ENCODE measurements at places on chromosomes 2 and 18.

- DNase-seq = no peak
These were observed 59.9 kb downstream of the ABCB11 start for GRCh38 chr2:168971261-168971660.

DNA sequence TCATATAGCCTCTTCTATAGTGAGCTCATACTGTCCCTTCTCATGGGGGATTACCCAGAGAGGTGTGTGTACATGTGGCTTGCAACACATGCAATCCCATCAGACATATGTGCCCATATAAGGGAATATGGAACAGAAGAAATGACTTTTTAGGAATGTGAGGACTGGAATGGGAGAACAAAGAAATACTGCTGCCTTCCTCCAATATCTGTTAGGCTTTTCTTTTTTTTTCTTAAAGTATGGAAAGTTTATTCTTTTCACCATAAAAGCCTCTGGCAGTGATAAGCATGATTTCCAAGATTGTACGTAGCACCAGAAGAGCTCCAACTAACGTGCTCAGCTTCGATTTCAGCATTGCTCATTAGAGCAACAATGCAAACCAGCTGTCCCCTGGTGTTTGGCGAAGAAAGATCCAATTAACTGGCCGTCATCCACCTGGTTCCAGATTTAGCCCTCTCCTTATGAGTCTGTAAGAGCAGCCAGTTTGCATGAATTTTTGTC, 113.6 kb downstream of the ADCYAP1 start:
- DNase-seq = no peak

DNA sequence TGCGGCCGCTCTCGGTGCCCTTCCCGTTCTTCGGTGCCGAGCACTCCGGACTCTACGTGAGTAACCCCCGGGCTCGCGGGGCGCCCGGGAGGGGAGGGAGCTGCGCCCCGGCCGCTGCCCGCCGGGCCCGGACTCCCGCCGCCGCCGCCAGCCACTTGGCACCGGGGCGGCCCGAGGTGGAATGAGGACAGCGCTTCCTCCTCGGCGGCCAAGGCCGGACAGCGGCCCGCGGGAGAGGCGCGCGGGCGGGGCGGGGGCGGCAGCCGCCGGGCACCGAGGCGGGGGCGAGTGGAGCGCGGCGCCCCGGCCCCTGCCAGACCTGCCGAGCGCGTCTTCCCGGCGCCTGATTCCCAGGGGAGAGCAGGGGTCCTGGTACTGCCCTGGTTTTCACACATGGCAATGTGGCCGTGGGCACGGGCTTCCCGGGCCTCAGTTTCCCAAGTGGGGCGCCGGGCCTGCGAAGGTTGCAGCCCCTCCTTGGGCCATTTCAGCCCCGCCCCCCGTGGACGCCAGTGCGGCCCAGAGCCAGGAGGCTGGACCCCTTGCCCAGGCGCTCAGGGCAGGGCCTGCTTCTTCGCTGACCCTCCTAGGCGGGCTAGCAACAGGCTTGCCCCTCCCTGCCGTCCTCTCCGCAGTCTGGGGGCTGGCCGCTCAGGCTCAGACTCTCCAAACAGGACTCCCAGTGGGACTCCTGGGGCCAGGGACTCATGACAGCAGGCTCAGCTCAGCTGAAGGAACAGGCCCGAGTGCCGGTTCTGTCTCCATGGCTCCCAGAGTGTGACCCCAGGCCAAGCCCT, 775 bp downstream of the SNED1 start:
- DNase-seq = no peak

DNA sequence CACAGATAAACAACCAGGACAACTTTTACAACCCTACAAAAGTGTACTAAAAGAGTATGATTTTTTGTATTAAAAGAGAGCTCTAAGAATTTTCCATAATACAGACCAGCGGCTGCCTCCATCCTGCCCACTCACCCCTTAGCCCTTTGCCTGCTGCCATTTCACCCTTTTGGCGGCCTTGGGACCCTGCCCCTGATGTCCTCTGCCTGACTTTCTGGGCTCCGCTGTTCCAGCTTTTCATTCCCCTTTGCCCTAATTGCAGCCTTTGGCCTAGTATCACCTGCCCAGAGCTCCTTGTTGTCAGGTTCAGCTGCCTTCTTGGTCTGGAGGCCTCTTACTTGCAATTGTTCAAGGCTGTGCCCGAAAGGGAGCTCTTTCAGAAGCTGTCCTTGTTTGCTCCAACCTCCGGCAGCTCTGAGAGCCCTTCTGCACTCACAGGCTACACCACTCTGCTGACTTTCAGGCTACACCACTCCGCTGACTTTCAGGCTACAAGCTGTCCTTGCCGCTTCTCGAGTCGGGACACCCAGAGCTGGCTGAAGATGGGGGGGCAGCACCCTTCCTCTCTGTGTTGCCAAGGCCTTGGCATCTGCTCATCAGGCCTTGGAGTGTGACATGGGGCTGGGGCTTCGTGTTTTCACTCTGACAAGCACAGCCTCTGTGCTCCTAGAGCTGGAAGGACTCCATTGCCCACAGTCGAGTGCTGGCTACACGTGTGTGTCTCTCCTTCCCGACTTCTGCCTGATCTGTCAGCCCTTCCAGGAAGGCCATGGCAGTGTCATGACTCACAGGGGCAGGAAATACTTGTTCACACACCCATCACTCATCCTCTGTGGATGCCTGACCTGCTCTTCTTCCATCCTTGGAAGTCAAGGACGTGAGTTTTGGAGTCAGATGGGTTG, 43.1 kb upstream of the HDAC4 start:
- DNase-seq = no peak

DNA sequence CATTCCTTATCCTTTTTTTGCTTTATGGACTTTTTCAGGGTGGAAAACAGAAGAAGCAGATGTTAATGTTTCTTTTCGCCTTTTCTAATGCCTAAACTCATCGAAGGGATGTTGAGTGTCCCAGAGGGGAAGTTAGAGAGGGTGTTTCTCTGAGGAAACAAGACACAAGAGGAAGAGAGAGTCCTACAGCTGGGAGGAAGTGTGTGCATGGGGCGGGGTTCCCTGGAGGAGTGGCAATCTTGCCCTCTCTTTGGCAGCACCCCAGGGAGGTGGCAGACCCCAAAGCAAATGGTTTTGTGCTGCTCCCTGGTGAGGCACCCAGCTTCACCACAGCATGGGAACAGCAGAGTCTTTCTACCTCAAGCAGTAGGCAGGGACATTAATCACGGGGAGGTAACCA, 377.6 kb downstream of the RND3 start:
- no peak for DNase-seq

- no peak for DNase-seq
These were observed 20.0 kb downstream of the TRIP12 start for GRCh38 chr2:229901819-229902218.

Data from activated CD4-positive, CD25-positive, alpha-beta regulatory T cell (primary cell).